Right atrium auricular region (tissue), 2 donors: ENCODE measurements at places on chromosomes 3 and 15. TPM values are rescaled to one million over a fixed set of nuclear protein-coding genes. Genes with fewer than 3 reads are reported as not detected.
A peak's percentile ranks its signal among the peaks of the same experiment; 100 is the strongest.

GRCh38 chr3:124113485-124113884 lies 121.6 kb upstream of the ROPN1 start:
- no peaks in the 10 kb centered on the region for H3K4me1 ChIP-seq
- H3K27ac ChIP-seq = no peak overlapping the region
- H3K36me3 ChIP-seq = no peaks in the 10 kb centered on the region
- no peaks in the 10 kb centered on the region for H3K27me3 ChIP-seq
- DNase-seq = no peak

- H3K27me3 ChIP-seq = no peaks in the 10 kb centered on the region
- no peak overlapping the region for H3K4me3 ChIP-seq
- peaks cover 6% of the 10 kb centered on the region for H3K36me3 ChIP-seq
- H3K27ac ChIP-seq = no peak overlapping the region
- no peak for DNase-seq
Measured at GRCh38 chr15:58839485-58839884, 68.4 kb downstream of the MINDY2 start.

Gene ILDR1
- not detected for total RNA-seq

Gene RETNLB
- total RNA-seq = not detected

Gene PLA2G4D
- total RNA-seq = not detected

DNA sequence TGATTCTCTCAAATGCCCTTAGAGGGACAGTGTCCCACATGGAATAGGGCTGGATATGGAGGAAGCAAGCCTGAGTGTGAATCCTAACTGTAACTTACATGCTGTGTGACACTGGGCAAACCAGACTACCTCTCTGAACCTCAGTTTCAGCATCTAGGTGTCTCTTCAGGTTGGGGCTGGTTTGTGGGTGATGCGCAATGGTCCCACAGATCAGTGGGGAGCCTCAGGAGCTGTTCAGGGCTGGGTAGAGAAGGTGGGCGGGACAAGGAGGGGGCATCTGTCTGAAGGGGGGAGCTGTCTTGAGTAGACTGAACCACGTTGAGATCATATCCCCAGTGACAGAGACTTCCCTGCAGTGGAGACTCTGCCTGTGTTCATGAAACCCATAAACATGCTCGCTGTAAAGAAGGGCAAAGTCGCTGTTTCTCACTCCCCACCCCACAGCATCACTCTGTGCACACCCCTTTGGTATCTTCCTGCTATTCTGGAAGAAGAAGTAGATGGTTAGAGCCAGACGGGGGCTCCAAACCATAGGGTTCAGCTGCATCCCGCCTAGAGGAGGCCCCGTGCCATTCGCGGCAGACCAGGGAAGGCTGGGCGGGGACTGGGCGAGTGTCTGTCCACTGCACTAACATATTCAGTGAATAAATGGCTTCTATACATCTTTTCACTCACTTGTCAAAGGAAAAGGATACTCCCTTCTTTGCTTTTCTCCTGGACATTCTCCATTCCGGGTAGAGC lies 28.4 kb downstream of the SRPRB start:
- H3K27me3 ChIP-seq = no peaks in the 10 kb centered on the region
- H3K4me3 ChIP-seq = no peak overlapping the region
- peak; percentile 13 for DNase-seq
- H3K4me1 ChIP-seq = peaks cover 10% of the 10 kb centered on the region

GRCh38 chr15:50675535-50676144 lies 11.0 kb downstream of the TRPM7 start:
- no peaks in the 10 kb centered on the region for H3K36me3 ChIP-seq
- no peak overlapping the region for H3K27ac ChIP-seq
- H3K4me3 ChIP-seq = no peak overlapping the region
- H3K4me1 ChIP-seq = peaks cover 24% of the 10 kb centered on the region
